ENCODE measurements at places on chromosomes 1 and 21. TPM values are rescaled to one million over a fixed set of nuclear protein-coding genes. Genes with fewer than 3 reads are reported as not detected.

- no peak overlapping the region for H3K4me3 ChIP-seq
- peaks cover 10% of the 10 kb centered on the region for H3K4me1 ChIP-seq
- no peaks in the 10 kb centered on the region for H3K36me3 ChIP-seq
- DNase-seq: no peak
Measured at GRCh38 chr1:5990913-5991312, 1.3 kb downstream of the NPHP4 start.

AKNAD1 gene
- total RNA-seq: not detected

MPZ gene
- 2.0 TPM for total RNA-seq

DNA sequence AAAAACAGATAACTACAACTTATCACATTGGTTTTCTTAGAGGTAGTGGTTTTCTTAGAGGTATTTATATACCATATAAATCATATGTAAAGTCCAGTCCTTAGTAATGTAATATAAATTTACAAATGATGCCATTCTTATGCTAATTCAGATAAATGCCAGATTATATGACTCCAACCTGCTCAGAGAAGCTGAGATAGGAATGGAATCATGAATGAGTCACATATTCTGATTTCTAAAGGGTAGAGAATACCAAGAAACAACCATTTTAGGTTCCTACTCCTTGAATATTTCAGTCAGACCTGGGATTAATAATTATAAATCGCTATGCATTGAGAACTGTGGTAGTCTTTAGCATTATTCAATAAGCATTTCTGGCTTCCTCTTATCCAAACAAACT is 760.1 kb upstream of the NEGR1 start:
- no peaks in the 10 kb centered on the region for H3K27me3 ChIP-seq
- DNase-seq: no peak
- no peak overlapping the region for H3K27ac ChIP-seq
- H3K4me3 ChIP-seq: no peak overlapping the region

DNA sequence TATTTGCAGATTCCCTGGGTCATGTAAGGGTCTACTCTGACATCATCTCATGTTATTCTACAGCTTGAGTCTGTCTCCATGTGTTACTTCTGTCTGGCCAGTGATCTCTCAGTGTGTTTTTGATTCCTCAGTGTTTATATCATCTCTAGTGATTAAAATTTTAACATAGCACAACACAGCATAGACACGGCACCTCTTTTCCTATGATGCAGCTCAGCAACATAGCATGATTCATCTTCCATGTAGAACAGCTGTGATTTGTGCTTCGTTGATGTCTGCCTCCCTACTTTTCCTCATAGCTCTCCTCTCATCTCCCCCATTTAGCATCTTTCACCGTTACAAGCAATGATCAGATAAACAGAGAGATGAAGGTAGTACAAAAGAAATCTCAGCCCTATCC is 163.9 kb upstream of the DPT start:
- no peak overlapping the region for H3K4me3 ChIP-seq
- H3K4me1 ChIP-seq: no peaks in the 10 kb centered on the region
- H3K27me3 ChIP-seq: no peaks in the 10 kb centered on the region
- H3K27ac ChIP-seq: no peak overlapping the region

ACTN2 gene
- total RNA-seq: 0.28 TPM

- H3K27ac ChIP-seq: no peak overlapping the region
- H3K4me1 ChIP-seq: no peaks in the 10 kb centered on the region
- H3K4me3 ChIP-seq: no peak overlapping the region
Measured at GRCh38 chr1:20840731-20841130, 53.6 kb upstream of the HP1BP3 start.

ADCY10 gene
- not detected for total RNA-seq

CFHR4 gene
- total RNA-seq: not detected

DNA sequence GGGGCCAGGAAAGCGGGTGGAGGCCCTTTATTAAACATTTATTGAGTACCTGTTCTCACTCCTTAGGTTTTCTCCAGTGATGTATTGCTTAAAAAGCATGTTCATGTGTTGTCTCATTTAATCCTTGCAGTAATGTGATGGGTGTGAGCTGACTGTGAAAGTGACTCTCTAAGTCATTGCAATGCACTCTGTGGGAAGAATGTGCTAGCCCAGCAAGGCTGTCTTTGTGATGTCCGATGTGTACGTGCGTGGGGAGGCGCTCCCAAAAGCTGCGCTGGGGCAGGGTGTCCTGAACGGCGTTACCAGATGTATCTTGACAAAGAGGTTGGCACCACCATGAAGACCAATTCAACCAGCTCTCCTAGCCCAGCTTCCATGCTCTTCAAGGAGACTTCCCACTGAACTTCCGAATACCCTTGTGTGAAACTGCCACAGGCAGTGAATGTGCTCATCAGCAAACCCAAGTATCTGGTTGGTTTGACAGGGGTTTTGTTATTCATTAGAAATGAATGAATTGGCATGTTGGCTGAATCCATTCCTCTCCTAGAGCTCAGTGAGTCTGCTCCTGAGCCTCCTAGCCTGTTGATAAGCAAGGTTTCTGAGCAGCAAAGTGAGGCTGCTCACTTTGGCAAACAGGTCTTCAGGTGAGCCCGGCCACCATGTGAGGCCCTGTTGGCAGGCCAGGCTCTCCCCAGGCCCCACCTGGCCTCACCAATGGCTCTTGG is 28.0 kb downstream of the NUAK2 start:
- no peaks in the 10 kb centered on the region for H3K27me3 ChIP-seq
- H3K4me3 ChIP-seq: no peak overlapping the region
- H3K36me3 ChIP-seq: no peaks in the 10 kb centered on the region
- H3K27ac ChIP-seq: peak overlapping the region; percentile 61
- DNase-seq: no peak

GRCh38 chr21:46301759-46302158 is 15.6 kb downstream of the YBEY start:
- no peak for DNase-seq
- H3K4me1 ChIP-seq: peaks cover 9% of the 10 kb centered on the region
- H3K36me3 ChIP-seq: peaks cover 4% of the 10 kb centered on the region
- H3K4me3 ChIP-seq: no peak overlapping the region
- no peaks in the 10 kb centered on the region for H3K27me3 ChIP-seq
- no peak overlapping the region for H3K27ac ChIP-seq

GRCh38 chr1:50474859-50475809 is 51.9 kb upstream of the DMRTA2 start:
- no peak overlapping the region for H3K27ac ChIP-seq
- peak; percentile 38 for DNase-seq
- H3K27me3 ChIP-seq: no peaks in the 10 kb centered on the region
- no peak overlapping the region for H3K4me3 ChIP-seq
- H3K36me3 ChIP-seq: no peaks in the 10 kb centered on the region

Measured in endothelial cell of umbilical vein (primary cell).